IPS DF 6.9 (cell line): ENCODE measurements at places on chromosomes 12 and 14.

- no peak for DNase-seq
Observed at GRCh38 chr12:116885491-116885890, 4.2 kb upstream of the HRK start.

- DNase-seq, result no peak
Observed at GRCh38 chr14:54116972-54117371, 160.3 kb upstream of the BMP4 start.

GRCh38 chr14:39342768-39343167 lies 89.5 kb downstream of the FBXO33 start:
- DNase-seq, result no peak

DNA sequence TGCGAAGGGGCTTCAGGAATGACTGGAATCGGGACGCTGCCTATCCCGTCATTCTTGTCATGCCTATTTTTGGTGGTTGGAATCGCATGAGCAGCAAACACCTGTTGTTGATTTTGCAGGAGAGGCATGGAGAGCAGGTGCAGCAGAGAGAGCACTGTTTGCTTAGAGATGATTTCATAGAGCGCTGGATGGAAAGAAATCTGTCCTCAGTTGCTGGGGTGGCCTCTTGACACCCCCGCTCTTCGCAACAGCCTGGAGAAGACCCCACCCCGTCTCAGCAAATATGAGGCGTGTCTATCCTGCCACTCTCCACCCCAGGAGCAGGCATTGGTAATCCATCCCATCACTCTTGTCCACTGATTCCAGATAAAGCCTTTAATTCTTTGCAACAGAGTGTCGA lies 19.3 kb upstream of the NCOR2 start:
- DNase-seq, result no peak

- DNase-seq, result no peak
Observed at GRCh38 chr14:96727491-96727890, 69.7 kb upstream of the VRK1 start.

DNA sequence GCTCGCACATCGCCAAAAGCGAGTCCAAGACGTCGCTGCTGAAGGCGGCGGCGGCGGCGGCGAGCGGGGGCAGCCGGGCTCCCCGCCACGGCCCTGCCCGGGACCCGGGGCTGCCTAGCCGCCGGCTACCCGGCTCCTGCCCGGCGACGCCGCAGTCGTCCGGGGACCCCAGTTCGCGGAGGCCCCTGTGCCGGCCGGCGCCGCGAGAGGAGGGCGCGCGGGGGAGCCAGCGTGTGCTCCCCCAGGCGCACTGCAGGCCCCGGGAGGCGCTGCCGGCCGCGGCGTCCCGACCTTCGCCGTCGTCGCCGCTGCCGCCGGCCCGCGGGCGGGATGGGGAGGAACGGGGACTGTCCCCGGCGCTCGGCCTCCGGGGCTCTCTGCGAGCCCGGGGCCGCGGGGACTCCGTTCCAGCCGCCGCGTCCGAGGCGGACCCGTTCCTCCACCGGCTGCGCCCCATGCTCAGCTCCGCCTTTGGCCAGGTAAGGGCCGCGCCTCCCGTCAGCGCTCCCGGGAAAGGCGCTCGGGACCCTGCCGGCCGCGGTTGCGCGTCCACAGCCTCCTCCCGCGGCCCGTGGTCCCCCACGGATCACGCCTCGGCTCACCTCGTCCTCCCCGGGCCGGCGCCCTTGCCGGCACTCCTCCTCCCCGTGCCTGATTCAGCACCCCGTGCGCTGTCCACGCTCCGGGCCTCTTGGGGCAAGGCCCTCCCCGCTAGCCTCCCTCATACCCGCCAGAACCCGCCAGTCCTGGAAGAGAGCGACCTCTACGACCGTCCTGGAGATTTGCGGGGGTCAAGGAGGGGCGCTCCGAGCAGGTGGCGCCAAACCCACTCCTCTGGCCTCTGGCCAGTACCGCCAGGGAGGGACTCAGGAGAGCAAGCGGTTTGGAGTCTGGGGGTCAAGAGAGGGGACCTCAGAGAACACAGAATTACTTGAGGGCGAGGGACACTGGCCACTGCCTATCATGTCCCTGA lies 721 bp downstream of the CABP1 start:
- DNase-seq, result peak; percentile 61

DNA sequence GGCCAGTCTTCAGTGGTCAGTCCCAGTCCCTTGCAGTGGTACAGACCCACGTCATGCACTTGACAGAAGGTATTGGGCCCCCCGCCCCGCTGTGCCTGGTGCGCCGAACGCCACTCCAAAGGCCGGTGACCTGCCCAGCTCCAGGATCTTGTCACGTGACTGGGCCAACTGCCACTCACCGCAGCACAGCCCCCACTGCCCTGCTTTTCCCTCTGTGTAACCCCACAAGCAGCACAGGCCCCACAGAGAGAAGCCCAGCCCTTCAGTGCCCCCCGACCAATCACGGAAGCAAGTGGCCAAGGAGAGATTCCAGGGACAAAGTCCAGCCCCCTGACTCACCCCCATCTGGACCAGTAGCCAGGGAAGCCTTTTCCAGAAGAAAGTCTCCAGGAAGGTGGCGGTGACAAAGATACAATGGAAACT lies 498 bp downstream of the GPR132 start:
- no peak for DNase-seq

- DNase-seq, result no peak
Observed at GRCh38 chr12:119594772-119595445, 1.3 kb downstream of the TMEM233 start.

- no peak for DNase-seq
Observed at GRCh38 chr12:82783435-82783834, 96.7 kb downstream of the TMTC2 start.

DNA sequence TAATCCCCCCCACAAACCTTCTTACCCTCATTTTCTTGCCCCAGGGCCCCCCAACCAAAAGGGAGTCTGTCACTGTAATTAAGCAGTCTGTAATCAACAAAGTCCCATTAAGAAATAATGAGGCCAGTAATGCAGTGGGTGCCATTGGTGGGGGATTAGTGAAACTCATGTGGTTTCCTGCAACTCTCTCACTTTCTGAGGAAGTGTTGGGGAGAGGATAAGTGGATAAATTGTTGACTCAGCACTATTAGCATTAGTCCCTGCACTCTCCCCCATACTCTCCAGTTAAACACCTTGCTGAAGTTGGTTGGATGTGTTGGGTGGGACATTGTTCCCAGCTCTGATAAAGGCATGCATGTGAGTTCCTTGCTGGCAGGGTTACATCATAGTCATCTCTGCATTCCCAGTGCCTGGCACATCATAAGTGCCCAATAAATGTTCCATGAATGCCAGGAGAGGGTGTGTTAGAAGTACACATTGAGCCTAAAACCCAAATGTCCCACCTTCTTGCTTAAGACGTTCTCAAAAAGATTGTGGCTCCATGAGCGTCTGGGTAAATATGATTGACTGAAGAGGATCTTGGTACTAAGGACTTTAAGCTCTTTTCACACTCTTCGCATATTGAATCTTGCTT lies 45.8 kb upstream of the HOXC13 start:
- no peak for DNase-seq

DNA sequence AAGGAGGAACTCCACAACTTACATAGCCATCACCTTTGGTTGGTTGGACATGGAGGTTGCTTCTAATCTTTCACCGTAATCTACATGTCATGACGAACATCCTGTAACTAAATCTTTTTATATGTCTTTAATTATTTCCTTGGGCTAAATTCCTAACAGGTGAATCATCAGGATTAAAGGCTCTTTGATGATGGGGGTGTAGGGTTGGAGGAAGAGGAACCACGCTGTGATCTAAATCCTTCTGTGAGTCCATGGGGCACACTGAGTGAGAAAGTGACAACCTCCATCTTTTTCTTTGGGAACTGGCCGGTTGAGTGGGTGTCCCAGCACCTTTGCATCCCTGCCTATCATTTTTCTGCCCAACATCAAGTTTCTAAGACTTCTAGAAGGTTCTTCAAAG lies 31.1 kb upstream of the MAP1LC3B2 start:
- DNase-seq, result no peak

- DNase-seq, result no peak
Observed at GRCh38 chr14:33567023-33567728, 383.7 kb downstream of the EGLN3 start.

DNA sequence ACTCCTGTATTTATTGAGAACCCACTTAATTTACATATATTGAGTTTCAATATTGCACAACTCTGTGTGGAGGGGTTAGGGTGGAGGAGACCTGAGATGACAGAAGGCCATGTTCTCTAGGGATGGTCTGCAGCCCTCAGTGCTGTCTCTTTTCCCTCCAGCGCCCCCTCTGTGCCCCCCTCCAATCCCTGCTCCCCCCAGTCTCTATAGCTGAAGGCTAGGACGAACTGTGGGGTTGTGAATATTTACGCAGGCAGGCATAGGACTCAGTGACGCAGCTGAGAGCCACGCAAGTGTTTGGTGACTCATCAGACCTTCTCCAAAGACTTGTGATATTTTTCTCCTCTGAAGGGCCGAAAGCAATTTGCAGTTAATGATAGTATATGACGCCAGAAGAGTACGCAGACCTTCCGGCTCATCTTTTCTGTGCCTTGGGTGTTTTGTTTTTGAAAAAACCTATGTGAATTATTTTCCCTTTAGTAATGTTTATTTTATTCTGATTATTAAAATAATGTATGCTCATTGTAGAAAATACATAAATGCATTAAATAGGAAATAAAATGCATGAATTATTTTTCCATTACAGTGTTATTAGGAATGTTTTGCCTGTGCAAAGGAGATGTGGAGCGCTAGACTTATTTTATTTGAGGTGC lies 85.3 kb downstream of the SLC25A47 start:
- no peak for DNase-seq

DNA sequence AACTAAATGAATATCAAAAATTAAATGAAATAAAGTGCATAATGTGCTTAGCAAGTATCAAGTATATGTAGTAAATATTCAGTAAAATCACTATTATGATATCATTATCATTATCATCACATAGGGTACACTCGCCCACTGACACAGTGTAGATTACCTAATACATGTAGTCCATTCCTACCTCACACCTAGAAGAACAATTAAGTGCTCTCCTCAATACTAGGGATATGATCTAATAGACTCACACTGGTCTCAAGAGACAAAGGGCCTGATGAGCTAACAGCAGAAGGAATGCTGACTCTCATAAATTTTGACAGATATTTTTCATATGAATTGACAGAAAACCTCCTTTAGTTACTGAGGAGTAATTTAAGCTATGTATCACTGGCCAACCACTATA lies 29.1 kb downstream of the FSCB start:
- DNase-seq, result no peak

- no peak for DNase-seq
Observed at GRCh38 chr12:91877022-91877421, 268.6 kb downstream of the BTG1 start.

GRCh38 chr12:13104409-13104808 lies 942 bp upstream of the GSG1 start:
- DNase-seq, result no peak

GRCh38 chr14:72975770-72976169 lies 49.5 kb downstream of the DCAF4 start:
- DNase-seq, result no peak

GRCh38 chr14:100713705-100714104 lies 13.0 kb upstream of the DLK1 start:
- DNase-seq, result no peak

- DNase-seq, result no peak
Observed at GRCh38 chr12:80059102-80059501, 40.2 kb upstream of the OTOGL start.

GRCh38 chr12:6612247-6612646 lies 5.1 kb upstream of the CHD4 start:
- DNase-seq, result no peak

DNA sequence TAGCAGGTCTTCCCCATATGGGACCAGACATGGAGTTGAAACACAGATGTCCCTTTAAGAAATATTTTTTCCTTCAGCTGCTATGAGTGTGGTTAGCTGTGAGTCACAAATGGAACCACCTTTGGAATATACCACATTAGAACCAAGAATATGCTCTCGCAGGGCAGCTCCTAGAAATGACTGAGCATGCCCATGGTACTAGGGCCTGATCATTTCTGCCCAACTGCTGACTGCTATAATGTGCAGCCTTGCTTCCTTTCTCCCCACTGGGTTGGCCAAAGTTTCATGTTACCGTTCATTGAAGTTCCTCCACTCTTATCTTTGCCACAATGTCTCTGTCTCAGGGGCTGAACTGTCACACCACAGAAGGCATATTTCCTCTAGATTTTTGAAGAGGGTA lies 1074.6 kb downstream of the FLRT2 start:
- DNase-seq, result no peak

DNA sequence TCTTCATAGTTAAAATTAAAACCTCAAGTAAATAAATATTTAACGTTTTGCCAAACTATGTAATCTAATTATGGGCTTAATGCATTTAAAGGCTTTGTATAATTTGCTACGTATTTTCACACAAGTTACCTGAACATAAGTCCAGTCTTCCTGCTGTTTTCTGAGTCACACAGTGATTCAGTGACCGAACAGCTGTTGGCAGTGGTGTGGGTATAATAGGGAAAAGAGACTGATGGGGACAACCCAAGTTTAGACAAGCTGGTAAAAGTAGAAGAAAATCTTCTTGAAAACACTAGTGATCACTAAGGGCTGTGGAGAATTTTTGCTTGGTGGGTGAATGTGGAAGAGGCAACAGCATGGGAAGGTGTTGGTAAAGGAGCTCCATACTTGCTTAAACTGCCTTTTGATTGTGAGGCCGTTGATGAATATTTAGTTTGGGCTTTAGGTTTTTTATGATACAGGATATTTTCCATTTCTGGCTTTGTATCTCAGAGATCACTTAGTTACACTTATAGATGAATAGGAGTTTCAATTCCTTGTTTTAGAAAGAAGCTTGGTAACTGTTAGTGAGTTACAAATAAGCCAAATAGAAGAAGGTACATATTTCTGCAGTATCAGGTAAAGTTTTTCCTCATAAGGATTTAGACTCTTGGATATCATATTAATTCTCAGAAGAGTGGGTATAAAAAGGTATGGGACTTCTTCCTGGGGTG lies 23.9 kb downstream of the LRRK2 start:
- no peak for DNase-seq

DNA sequence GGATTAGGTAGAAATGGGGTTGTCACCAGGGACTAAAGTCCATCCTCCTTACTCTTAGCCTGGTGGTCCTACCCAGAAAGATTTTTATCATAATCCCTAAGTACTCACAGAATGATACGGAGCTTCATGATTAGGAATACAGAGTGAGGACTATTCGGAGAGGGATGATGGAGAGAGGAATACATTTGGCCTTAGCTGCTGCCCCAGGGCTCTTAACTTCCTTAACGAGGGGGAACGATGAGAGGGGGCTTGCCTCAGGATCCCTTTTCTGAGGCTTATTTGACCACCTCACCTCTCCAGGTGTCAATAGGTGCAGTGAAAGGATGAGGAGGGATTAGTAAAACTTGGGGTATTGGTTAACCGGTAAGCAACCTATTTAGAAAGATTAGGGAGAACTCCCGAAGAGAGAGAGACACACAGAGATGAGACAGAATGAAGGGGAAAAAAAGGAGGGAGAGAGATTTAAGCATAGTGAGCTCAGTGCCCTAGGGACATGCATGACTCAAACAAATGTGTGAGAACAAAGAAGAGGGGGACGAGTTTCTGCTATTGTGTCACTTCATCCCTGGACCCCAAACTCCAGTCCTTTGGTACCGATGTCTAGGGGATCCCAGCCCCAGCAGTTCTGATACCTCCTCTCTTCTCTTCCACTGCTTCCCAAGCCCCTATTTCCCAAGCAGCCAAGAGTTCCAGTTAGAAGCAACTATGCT lies 1.1 kb downstream of the NFE2 start:
- DNase-seq, result no peak
